ENCODE measurements at places on chromosomes 3 and 15. TPM values are rescaled to one million over a fixed set of nuclear protein-coding genes. Genes with fewer than 3 reads are reported as not detected.

DNA sequence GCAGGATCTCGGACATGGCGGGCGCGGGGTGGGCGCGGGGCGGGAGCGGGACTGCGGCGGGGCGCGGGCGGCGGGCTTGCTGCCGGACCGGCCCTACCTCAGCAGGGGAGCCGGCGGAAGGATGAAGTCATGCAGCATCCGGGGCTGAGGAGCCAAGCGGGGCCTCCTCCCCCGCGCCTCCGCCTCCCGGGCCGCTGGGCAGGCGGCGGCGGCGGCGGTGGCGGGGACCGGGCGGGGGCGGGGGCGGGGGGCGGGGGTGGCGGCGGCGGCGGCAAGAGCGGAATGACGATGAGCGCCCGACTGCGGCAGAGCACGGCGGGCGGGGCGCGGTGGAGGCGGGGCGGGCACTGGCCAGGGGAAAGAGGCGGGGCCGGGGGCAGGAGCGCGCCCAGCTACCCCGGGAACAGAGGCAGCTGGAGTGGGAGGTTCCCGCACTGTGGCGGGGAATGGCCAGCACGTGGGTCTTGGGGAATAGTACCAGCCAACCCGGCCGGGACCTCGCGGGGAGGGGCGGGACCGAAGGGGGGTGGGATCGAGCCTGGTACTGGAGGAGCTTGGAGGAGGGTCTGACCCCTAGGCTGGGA lies at the start of gene CAMK2N2:
Gene CAMK2N2 (minus strand): TSS at position 284 of the 584 bp plus-strand sequence. CDS start 268 bp downstream, at position 16.
- no peak for DNase-seq

GRCh38 chr3:54262541-54262940 lies 140.2 kb downstream of the CACNA2D3 start:
- DNase-seq, result no peak

- no peak for DNase-seq
Observed at GRCh38 chr15:74311734-74312444, 55.6 kb downstream of the CYP11A1 start.

- DNase-seq, result no peak
Observed at GRCh38 chr15:31522028-31522427, 195.4 kb downstream of the KLF13 start.

DNA sequence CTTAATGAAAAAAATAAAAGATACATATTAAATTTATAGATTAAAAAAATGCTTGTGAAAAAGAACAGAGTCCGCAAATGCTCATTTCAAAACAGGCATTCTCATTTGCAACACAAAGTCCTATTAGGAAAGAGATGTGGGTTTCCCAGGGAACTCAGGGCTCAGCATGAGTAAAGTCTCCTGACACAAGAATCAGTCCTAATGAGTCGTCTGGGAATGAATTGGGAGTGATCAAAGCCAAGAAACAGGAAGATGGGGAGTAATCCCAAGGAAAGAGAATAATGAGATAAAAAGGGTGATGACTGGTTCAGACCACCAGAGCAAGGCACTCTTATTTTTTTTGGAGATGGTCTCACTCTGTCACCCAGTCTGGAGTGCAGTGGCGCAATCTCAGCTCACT lies 443.7 kb downstream of the NR2F2 start:
- no peak for DNase-seq

GRCh38 chr3:77407441-77407840 lies 367.5 kb downstream of the ROBO2 start:
- no peak for DNase-seq

- DNase-seq, result no peak
Observed at GRCh38 chr3:50270422-50271224, 1.7 kb downstream of the SEMA3B start.

GRCh38 chr15:80072285-80072994 lies 13.0 kb downstream of the ZFAND6 start:
- DNase-seq, result no peak

DNA sequence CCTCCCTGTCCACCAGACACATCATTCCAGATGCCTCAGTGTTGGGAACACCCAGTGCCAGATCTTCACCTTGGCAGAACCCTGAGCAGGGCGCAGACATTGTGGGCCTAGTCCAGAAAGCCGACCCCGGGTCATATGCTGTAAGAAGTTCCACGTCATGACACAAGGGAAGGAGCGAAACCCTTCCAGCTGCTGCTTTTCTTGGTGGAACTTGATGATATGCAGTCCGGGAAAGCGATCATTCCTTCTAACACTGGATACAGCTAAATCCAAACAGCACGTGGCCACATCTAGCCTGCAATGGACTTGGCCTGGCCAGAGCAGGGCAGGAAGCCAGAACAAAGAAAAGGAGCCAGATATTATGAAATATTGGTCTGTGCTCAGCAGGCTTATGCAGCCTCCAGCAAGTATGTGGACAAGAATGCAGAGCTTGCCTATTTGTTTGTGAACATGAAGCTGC lies 22.0 kb downstream of the GASK1A start:
- no peak for DNase-seq

DNA sequence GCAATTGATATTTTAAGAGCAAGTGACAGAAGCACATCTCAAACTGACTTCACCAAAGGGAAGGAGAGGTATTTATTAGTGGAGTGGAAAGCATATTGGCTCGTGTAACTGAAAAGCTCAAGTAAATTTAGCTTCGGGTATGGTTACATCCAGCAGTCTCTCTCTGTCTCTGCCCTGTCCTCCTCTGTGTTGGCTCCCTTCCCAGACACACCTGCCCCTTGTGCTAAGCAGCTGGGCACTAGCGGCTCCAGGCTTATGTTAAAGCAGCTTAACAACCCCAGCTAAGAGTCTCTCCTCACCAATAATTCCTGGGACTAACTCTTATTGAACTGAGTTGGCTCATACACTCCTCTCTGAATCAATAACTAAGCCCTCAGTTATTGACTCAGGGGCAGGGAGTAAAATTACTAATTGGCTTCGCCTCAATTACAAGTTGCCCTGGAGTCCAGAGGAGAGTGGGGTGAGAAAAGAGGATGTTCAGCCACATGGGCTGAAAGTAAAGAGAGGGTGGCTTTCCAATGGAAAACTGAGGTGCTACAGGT lies 12.8 kb upstream of the SH3BP5 start:
- DNase-seq, result no peak

GRCh38 chr3:87121856-87122255 lies 105.3 kb upstream of the CHMP2B start:
- DNase-seq, result no peak

DNA sequence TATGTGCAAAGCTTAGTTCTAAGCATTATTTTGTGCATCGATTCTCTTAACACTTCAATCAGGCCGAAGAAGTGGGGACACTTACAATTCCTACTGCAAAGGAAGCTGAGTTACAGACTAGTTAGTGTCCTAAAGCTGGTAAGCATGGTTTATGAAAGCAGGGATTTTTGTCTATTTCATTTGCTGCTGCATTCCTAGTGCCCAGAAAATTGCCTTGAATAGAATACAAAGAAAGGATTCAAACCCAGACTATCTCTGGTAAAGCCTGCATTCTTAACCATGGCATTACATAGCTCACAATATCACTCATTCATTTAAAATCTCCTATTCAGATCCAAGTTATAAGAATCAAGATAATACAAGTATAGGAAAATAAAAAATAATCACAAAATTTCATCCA lies 24.4 kb upstream of the CPOX start:
- DNase-seq, result no peak

- no peak for DNase-seq
Observed at GRCh38 chr3:172213200-172213599, 173.8 kb downstream of the FNDC3B start.

- no peak for DNase-seq
Observed at GRCh38 chr15:47367726-47368390, 349.4 kb upstream of the SEMA6D start.

GRCh38 chr15:62440362-62441105 lies 275.4 kb upstream of the C2CD4B start:
- DNase-seq, result no peak

GRCh38 chr3:157918402-157918801 lies 187.8 kb downstream of the SHOX2 start:
- no peak for DNase-seq

DNA sequence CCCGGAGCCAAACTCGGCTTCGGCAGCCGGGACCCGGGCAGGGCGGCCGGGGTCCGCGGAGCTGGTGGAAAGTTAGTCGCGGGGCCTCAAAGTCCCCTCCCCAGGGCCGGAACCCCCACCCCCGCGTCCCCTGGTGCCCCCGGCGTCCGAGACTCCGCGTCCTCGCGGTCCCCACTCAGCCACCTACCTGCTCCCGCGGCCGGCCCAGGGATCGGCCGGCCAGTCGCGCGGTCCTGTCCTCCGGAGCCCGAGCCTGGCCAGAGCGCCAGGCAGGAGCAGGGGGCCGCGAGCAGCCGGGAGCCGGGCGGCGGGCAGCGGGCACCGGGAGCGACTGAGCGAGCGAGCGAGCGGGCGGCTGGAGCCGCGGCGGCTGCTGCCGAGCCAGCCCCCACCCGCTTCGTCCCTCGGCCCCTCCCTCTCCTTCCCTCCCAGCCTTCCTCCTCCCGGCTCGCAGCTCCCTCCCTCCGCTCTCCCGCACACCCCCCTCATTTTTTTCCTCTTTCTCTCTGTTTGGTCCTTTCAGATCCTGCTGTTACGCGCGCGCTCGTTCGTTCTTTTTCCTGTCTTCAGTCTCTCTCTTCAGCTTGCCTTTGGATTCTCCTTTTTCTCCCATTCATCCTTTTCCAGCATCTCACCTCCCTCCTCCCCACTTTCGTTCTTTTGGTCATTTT lies at the start of gene MEGF11:
Gene MEGF11 (minus strand): TSS at position 333 of the 671 bp plus-strand sequence. CDS start 125,347 bp downstream, outside the sequence.
- DNase-seq, result no peak

DNA sequence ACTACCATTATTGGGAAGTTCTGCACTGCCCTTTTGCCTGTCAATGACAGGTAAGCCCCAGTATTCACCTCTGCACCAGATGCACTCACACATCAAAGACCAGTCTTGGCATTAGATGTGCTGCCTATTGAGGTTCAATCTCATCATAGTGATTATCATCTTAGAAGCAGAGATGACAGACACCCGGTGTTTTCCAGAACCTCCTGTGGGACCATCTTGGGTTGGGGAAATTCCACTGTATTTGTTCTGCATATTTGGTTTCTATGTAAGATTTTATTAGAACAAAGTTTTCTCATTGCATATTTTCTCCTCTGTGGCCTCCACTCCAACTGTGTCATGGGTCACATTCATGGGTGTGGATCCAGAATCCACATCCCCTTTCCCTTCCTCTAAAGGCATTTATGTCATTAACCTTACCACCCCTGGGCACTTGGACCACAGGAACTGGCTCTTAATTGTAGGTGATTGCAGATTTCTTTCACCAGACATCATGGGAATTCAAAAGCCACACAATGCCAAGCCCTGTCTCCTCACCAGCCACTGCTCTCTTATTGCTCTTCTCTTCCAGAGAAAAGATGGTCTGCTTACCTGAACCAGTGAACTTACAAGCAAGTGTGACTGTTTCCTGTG lies 31.2 kb downstream of the PLA1A start:
- DNase-seq, result no peak

DNA sequence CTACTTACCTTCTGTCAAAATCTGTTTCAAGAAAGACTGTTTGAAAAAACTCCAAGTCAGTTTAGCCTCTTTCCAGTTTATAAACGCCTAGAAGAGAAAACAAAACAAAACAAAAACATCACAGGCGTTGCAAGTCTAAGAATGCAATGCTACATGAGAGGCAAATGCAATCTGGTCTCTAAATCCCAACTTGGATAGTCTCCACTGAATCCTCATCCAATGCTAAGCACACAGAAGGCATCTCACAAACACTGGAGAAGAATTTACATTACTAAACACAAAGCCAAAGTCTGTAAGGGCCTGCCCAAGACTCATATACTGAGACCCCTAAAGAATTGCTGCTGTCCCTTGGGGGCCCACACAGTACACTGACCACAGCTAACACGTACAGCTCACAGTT lies 18.4 kb downstream of the RFT1 start:
- DNase-seq, result no peak

- no peak for DNase-seq
Observed at GRCh38 chr3:72719137-72719536, 129.1 kb downstream of the SHQ1 start.

DNA sequence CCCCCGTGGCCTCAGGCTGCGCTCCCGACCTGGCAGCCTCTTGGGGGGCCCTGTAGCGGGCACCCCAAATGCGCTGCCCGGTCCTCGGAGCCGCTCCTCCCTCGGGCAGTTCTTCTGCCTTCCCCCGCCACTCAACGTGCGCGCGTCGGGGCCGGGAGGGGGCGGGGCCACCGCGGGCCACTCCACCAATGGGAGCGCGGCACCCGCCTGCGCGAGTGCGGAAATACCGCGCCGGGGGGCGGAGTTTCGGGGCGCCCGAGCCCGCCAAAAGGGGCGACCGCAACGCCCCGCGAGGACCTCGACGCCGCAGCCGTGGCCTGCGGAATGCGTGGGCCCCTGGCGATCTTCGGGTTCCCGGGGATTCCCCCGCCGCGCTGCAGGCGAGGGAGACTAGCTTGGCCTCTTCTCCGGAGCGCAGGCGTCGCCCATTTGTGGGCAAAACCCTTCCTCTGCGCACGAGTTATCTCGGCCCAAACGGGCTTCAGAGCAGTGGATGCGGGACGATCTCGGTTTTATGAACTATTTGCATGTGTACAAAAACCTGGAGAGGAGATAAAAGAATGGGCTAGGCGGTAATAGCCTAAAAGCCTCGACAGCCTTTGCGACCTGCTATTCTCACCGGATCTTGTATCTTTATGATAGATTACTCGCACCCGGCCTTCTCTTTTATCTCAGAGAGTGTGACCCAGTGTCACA lies at the start of gene TASOR:
Gene TASOR (minus strand): TSS at position 144 of the 696 bp plus-strand sequence. CDS start 259 bp downstream, outside the sequence.
- peak; percentile 84 for DNase-seq

GRCh38 chr15:59998950-59999611 lies 5.0 kb upstream of the FOXB1 start:
- DNase-seq, result no peak

DNA sequence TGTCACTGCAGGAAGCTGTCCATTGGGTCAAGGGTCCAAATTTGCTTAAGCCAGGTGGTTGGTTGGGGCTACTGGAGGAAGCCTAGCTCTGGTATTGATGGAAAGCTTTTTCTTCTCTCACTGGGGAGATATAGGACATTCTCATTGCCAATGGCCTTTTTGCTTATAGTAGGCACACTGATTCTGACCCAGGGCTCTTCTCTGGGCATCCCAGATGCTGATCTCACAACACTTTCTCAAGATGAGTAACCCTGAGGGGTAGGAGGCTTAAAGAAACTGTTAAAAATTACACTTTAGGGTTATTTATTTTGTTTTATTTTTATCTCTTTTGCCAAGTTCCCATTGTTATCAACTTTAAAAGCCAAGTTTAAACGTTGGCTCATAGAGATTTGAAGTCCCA lies 337.8 kb downstream of the LRRC3B start:
- DNase-seq, result no peak

GRCh38 chr3:128998561-128998960 lies 2.5 kb upstream of the EFCC1 start:
- DNase-seq, result no peak

GRCh38 chr15:44727485-44728231 lies 8.7 kb upstream of the TRIM69 start:
- no peak for DNase-seq

- no peak for DNase-seq
Observed at GRCh38 chr3:131688370-131688769, 185.6 kb upstream of the MRPL3 start.

- no peak for DNase-seq
Observed at GRCh38 chr15:75171408-75171807, 30.3 kb upstream of the C15orf39 start.

- no peak for DNase-seq
Observed at GRCh38 chr3:17162116-17162515, 277.4 kb downstream of the PLCL2 start.

The ADAMTSL3 gene
- total RNA-seq, result 2.4 TPM

The ATP13A5 gene
- total RNA-seq, result not detected

The SPATA12 gene
- total RNA-seq, result not detected

The ATP10A gene
- total RNA-seq, result 2.6 TPM

The WDR93 gene
- total RNA-seq, result 1.5 TPM

The EFCAB12 gene
- 6.0 TPM for total RNA-seq

The RASL12 gene
- total RNA-seq, result 0.33 TPM

The ANKRD63 gene
- total RNA-seq, result 1.5 TPM

The ZDHHC3 gene
- total RNA-seq, result 112 TPM

Measured in type B pancreatic cell (in vitro differentiated cells).